ENCODE measurements at places on chromosomes 13 and 19.

DNA sequence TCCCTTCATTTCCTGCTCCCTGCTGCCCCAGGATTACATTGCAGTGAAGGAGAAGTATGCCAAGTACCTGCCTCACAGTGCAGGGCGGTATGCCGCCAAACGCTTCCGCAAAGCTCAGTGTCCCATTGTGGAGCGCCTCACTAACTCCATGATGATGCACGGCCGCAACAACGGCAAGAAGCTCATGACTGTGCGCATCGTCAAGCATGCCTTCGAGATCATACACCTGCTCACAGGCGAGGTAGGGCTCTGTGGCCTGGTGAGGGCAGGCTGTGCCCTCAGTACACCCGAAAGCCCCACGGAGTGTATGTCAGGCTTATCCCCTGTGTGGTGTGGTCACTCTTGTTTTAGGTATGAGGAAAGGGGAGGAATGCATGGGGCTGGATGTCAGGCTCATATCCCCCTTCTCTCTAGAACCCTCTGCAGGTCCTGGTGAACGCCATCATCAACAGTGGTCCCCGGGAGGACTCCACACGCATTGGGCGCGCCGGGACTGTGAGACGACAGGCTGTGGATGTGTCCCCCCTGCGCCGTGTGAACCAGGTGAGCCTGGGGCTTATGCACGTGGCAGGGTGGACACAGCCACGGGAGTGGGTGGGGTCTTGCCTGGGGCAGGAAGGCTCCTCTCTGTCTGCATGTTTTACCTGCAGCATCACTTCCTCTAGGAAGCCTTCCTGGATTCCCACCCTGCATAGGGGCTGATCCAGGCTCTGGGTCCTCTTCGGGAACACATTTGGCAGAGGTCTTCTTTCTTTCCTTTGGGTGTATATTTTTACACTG lies 2.3 kb upstream of the RNF225 start:
- peaks cover 13% of the 10 kb centered on the region for H3K27me3 ChIP-seq
- DNase-seq, result no peak
- peaks cover 48% of the 10 kb centered on the region for H3K4me1 ChIP-seq
- no peak overlapping the region for H3K4me3 ChIP-seq

GRCh38 chr19:56404705-56405056 lies 549 bp downstream of the ZNF583 start:
- H3K36me3 ChIP-seq, result peaks cover 16% of the 10 kb centered on the region
- peak overlapping the region; percentile 42 for H3K27ac ChIP-seq
- H3K27me3 ChIP-seq, result no peaks in the 10 kb centered on the region
- no peak for DNase-seq
- H3K4me1 ChIP-seq, result peaks cover 15% of the 10 kb centered on the region

GRCh38 chr19:2045501-2046045 lies 5.5 kb downstream of the MKNK2 start:
- H3K27ac ChIP-seq, result no peak overlapping the region
- H3K4me1 ChIP-seq, result no peaks in the 10 kb centered on the region
- H3K4me3 ChIP-seq, result no peak overlapping the region
- no peak for DNase-seq
- no peaks in the 10 kb centered on the region for H3K27me3 ChIP-seq
- peaks cover 60% of the 10 kb centered on the region for H3K36me3 ChIP-seq

DNA sequence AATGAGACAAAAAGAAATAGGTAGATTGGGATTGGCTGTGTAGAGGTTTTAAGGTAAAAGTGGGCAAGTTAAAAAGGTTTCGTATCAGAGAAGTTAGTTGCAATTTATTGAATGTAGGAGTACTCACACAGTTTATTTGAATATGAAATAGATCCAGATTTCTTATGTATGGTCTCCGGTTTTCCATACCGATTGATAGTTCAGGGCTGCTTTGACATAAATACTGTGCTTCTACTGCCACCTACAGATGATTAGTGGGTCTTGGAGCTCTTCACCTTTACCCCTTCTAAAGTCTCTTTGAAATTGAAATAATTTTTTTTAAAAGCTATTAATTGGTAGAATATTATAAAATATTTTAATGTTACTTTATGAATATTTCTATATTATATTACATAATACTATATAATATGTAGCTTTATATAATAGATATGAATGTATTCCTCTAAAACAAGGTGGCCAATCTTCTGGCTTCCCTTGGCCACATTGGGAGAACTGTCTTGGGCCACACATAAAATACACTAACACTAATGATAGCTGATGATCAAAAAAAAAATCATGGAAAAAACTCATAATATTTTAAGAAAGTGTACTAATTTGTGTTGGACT lies 7.7 kb upstream of the GPR18 start:
- H3K27ac ChIP-seq, result no peak overlapping the region
- peaks cover 5% of the 10 kb centered on the region for H3K36me3 ChIP-seq
- no peak overlapping the region for H3K4me3 ChIP-seq
- H3K27me3 ChIP-seq, result no peaks in the 10 kb centered on the region

- DNase-seq, result no peak
- H3K4me3 ChIP-seq, result no peak overlapping the region
- H3K27me3 ChIP-seq, result no peaks in the 10 kb centered on the region
- no peaks in the 10 kb centered on the region for H3K4me1 ChIP-seq
- H3K27ac ChIP-seq, result no peak overlapping the region
- no peaks in the 10 kb centered on the region for H3K36me3 ChIP-seq
These were observed 2859.1 kb downstream of the PCDH9 start for GRCh38 chr13:64371045-64371444.

DNA sequence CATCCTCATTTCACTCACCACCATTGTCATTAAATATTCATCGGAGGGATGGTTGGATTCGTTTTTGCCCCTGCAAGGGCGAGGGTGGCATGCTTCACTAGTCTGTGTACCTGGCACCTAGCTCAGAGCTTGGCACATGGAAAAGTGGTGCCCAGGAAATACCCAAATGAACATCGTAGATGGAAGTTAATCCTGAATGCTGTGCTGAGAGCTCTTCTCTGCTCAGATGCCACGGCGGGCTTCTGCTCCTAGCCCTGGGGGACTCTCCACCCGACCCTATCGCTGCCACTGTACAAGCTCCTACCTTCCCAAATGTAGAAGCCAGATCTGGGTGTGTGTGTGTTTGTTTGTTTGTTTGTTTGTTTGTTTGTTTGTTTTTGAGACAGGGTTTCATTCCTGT lies 113.0 kb upstream of the ZNF507 start:
- no peak overlapping the region for H3K27ac ChIP-seq
- H3K36me3 ChIP-seq, result no peaks in the 10 kb centered on the region
- peaks cover 23% of the 10 kb centered on the region for H3K27me3 ChIP-seq

GRCh38 chr19:10422046-10422461 lies 1.7 kb downstream of the PDE4A start:
- H3K4me3 ChIP-seq, result no peak overlapping the region
- peaks cover 57% of the 10 kb centered on the region for H3K27me3 ChIP-seq
- H3K36me3 ChIP-seq, result peaks cover 10% of the 10 kb centered on the region
- no peak overlapping the region for H3K27ac ChIP-seq
- peaks cover 9% of the 10 kb centered on the region for H3K4me1 ChIP-seq

DNA sequence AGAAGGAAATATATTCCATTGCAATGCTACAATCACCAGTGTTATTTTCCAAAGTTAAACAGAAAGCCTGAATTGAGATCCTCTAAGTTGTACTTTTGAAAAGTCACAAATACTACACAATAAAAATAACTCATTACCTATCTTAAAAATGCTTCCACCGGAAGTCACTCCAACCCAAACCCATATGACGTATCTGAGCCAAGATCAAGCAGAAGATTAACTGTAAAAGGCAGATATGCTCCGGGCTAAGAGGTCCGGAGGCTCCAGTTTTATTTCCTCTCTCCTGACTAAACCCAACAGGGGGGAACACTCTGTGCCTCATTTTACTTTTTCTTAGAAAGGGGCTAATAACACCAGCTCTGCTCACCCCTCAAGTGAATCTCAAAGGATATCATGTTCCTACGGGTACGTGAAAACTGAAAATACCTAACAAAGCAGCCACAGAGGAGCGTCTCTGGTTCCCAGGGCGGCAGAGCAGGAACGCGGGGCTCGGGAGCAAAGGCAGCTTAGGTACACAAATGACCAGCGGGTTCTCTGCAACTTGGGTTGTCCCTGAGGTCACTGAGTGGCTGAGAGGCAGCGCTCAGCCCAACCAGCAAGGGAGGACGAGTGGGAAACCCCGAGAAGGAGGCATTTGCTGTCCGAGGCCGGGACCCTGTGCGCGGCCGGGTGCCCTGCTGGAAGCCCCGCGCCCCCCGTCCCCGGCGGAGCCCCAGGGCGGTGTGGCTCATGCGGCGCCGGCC lies 750 bp downstream of the RAB20 start:
- H3K36me3 ChIP-seq, result peaks cover 55% of the 10 kb centered on the region
- no peak for DNase-seq
- peak overlapping the region; percentile 47 for H3K27ac ChIP-seq
- peaks cover 23% of the 10 kb centered on the region for H3K4me1 ChIP-seq
- no peaks in the 10 kb centered on the region for H3K27me3 ChIP-seq

- DNase-seq, result no peak
- peaks cover 9% of the 10 kb centered on the region for H3K4me1 ChIP-seq
- H3K4me3 ChIP-seq, result no peak overlapping the region
- H3K27ac ChIP-seq, result no peak overlapping the region
- peaks cover 84% of the 10 kb centered on the region for H3K27me3 ChIP-seq
These were observed 2.0 kb downstream of the SLC8A2 start for GRCh38 chr19:47469719-47470118.

DNA sequence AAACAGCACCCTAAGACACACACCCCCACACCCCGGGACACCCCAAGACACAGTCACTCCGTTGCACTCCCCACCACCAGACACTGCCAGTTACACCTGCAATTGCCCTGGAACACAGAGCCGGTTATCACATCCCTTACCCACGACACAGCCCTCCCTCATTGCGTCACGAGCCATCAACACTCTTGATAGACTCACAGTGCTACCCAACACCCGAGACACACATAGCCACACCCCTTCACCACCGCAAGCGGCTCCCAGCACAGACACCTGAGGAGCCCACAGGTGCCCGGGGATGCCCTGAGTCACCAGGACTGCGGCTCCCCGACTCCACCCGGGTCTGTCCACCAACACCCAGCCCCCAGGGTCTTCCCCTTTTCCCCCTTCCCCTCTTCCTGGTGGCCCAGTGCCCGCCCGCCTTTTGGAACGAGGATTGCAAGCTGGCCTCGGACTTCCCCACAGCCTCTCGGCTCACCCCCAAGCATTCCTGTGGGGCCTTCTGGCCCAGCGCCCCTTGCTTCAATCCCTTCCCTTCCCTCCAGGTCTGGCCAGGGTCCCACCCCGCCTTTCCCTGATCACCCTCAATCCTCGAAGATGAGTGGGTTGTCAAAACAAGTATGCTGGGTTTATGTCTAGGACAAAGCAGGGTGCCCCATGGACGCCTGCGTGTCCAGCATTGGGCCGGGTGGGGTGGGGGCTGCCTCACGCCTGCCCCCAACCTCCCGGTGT lies 1.7 kb upstream of the PTGER1 start:
- no peaks in the 10 kb centered on the region for H3K27me3 ChIP-seq
- peak overlapping the region; percentile 72 for H3K27ac ChIP-seq
- H3K36me3 ChIP-seq, result peaks cover 51% of the 10 kb centered on the region
- H3K4me1 ChIP-seq, result peaks cover 13% of the 10 kb centered on the region
- no peak for DNase-seq

DNA sequence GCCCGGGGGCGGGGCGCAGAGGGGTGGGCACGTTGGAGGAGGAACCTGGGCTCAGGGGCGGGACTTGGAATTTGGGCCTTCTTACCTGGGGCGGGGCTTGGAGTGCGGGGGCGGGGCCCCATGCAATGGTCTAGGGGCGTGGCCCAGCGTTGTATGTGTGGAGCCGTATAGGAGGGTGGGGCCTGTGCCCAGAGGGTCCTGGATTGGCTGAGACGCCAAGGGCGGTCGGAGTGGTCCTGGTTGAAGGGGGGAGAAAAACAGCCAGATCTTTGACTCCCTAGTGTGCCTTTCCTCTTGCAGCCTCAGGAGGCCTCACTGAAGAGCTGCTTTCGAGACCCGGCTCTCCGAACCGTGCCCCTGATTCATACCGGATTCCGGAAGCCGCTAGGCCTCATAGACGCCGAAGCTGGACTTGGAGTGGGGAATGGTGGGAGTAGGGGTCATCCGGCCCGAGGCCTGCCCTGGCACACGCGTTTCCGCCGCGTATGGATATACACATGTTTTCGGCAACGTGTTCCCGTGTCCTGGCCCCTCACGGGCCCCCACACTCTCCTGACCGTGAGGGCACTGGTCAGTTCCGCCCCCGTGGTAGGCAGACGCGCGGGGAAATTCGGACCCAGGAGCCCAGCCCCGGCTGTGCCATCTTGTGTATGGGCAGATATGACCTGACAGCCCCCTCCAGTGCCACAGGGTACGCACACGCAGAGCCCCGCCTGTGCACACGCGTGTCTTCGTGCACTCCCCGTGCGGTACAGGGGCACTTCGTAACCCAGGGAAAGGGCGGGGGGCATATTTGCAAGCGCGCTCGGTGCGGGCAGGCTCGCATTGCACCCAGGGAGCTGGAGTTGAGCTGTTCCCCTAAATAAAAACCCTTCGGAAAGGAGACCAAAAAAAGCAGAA lies 661 bp upstream of the PRR12 start:
- peak overlapping the region; percentile 88 for H3K4me3 ChIP-seq
- H3K27ac ChIP-seq, result peak overlapping the region; percentile 88
- DNase-seq, result peak; percentile 99
- H3K4me1 ChIP-seq, result peaks cover 36% of the 10 kb centered on the region
- peaks cover 74% of the 10 kb centered on the region for H3K36me3 ChIP-seq

DNA sequence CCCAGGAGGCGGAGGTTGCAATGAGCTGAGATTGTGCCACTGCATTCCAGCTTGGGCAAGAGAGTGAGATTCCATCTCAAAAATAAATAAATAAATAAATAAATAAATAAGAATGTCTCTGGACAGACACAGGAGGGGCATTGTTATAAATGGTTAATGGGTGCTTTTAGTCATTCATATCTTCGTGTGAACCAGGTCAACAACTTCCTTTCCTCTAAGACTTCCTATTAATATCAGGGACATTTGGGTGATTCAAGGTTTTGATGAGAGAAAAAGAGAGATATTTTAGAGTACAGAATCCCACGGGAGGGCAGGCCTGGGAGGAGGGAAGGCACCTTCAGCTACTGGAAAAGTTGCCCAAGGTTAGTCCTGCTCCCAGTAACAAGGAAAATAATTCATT lies 23.9 kb downstream of the DHRS12 start:
- no peak for DNase-seq
- H3K4me3 ChIP-seq, result no peak overlapping the region
- no peaks in the 10 kb centered on the region for H3K27me3 ChIP-seq
- no peak overlapping the region for H3K27ac ChIP-seq
- no peaks in the 10 kb centered on the region for H3K36me3 ChIP-seq

- H3K4me3 ChIP-seq, result peak overlapping the region; percentile 64
- H3K27ac ChIP-seq, result peak overlapping the region; percentile 91
These were observed 5.8 kb upstream of the ONECUT3 start for GRCh38 chr19:1747285-1748114.

GRCh38 chr13:67827992-67828391 lies 597.9 kb upstream of the PCDH9 start:
- H3K27ac ChIP-seq, result no peak overlapping the region
- DNase-seq, result no peak
- no peaks in the 10 kb centered on the region for H3K4me1 ChIP-seq
- no peaks in the 10 kb centered on the region for H3K36me3 ChIP-seq
- no peak overlapping the region for H3K4me3 ChIP-seq

GRCh38 chr13:105365831-105366230 lies 1169.6 kb downstream of the EFNB2 start:
- H3K4me3 ChIP-seq, result no peak overlapping the region
- no peaks in the 10 kb centered on the region for H3K27me3 ChIP-seq
- no peaks in the 10 kb centered on the region for H3K4me1 ChIP-seq
- DNase-seq, result no peak
- H3K36me3 ChIP-seq, result no peaks in the 10 kb centered on the region

GRCh38 chr13:30905932-30906383 lies at the start of gene MEDAG:
MEDAG (plus strand) TSS chr13:30906271; CDS start chr13:30906516, 245 bp downstream.
- H3K4me1 ChIP-seq, result peaks cover 7% of the 10 kb centered on the region
- H3K27me3 ChIP-seq, result peaks cover 40% of the 10 kb centered on the region
- no peak within 1 kb of the TSS for H3K27ac ChIP-seq

Measured in Calu3 (cell line).